ENCODE measurements at places on chromosomes 2 and 18. TPM values are rescaled to one million over a fixed set of nuclear protein-coding genes. Genes with fewer than 3 reads are reported as not detected.
A peak's percentile ranks its signal among the peaks of the same experiment; 100 is the strongest.

NGEF gene
- total RNA-seq: 0.88 TPM

CYP26B1 gene
- total RNA-seq: 5.0 TPM

RGPD3 gene
- total RNA-seq: 0.14 TPM

CAPN14 gene
- 0.14 TPM for total RNA-seq

MALL gene
- 38.8 TPM for total RNA-seq

C2orf81 gene
- total RNA-seq: 2.7 TPM

KHK gene
- 7.8 TPM for total RNA-seq

TEX44 gene
- not detected for total RNA-seq

CDH19 gene
- total RNA-seq: 5.0 TPM

PAIP2B gene
- 3.8 TPM for total RNA-seq

B4GALT6 gene
- 4.5 TPM for total RNA-seq

AGXT gene
- not detected for total RNA-seq

TRMT61B gene
- 16.0 TPM for total RNA-seq

- DNase-seq: no peak
Observed at GRCh38 chr2:72685638-72686213, 140.1 kb downstream of the EXOC6B start.

DNA sequence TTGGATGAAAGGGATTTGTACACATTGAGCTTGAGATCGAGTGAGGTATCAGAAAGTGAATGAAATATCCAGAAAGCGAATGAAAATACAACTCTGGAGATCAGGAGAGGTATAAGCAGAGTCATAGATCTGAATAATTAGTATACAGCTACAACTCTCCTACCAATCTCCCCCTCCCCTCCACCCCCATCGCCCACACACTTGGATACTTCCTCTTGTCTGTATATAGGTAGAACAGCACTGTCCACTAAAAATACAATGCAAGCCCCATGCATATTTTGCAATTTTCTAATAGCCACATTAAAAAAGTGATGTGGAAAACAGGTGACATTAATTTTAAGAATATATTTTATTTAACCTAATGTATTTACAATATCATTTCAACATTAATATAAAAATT, 23.7 kb upstream of the WIPF1 start:
- no peak for DNase-seq

GRCh38 chr2:54879598-54880332, 156.3 kb downstream of the EML6 start:
- DNase-seq: no peak

- no peak for DNase-seq
Observed at GRCh38 chr2:71082402-71083252, 14.2 kb downstream of the NAGK start.

GRCh38 chr2:6783238-6783614, 82.5 kb downstream of the CMPK2 start:
- DNase-seq: no peak

- DNase-seq: no peak
Observed at GRCh38 chr2:196338440-196338839, 167.1 kb upstream of the STK17B start.

DNA sequence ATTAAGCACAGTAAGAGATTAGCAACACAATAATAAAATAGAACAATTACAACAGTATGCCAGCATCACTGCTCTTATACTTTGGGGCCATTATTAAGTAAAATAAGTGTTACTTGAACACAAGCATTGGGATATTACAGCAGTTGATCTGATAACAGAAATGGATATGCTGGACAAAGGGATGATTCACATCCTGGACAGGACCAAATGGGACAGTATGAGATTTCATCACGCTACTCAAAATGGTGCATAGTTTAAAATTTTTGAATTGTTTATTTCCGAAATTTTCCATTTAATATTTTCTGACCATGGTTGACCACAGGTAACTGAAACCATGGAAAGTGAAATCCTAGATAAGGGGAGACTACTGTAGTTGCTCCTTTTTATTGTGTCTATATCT, 138.2 kb downstream of the UBR3 start:
- DNase-seq: no peak

- no peak for DNase-seq
Observed at GRCh38 chr2:122251158-122251557, 495.7 kb downstream of the TSN start.

GRCh38 chr2:218307415-218308090, 15.2 kb upstream of the TMBIM1 start:
- DNase-seq: no peak

DNA sequence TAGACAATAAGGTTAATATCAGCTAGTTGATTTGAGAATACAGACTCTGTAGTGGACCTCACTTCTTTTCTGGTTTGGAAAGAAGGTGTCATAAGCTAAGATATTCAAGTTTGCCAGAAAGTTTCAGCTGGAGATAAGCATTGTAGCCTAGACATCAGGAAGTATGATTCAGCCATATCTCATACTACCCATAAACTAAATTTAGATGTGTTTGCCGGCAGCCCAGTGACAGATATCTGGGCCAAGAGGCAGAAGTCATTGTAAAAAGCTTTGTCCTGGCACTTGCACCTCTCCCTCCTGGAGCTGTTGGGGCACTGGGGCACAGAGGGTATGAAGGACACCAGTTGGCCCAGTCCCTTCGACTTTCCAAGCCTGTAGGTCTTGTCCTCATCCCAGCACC, 128.0 kb downstream of the EPHA4 start:
- no peak for DNase-seq

DNA sequence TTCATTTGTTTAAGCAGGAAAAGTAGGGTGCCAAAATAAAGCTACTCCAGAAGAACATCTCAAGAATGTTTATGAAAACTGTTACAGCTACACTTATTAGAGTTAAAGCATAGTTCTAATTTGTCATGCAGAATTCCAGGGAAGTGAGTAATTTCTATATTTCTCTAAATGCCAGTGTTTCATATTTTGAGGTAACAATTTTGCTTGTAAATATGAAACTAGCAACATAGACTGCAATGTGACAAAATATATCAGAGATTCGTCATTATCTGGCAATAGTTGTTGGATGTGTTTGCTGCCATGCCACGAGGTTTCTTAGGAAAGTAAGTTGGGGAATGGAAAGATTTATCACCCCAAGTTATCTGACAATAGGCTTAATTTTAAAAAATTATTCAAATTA, 424.1 kb upstream of the ZEB2 start:
- DNase-seq: no peak

DNA sequence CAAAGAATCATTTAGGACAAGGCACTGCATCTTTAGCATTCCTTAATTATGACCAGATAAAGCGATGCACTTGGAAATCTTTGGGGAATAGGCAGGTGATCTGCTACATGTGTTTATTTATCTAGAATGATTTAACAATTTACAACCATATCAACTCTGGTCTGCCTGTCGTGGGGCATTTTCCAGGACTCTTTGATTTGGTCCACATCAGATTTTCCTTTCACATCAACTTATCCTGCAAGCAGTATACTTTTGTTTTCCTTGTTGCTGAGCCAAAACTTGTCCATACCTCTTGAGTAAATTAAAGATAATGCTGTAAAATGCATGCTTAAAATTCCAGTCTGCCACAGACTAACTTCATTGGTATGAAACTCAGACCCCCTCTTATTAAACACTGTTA, 312.4 kb upstream of the TCF4 start:
- DNase-seq: no peak

DNA sequence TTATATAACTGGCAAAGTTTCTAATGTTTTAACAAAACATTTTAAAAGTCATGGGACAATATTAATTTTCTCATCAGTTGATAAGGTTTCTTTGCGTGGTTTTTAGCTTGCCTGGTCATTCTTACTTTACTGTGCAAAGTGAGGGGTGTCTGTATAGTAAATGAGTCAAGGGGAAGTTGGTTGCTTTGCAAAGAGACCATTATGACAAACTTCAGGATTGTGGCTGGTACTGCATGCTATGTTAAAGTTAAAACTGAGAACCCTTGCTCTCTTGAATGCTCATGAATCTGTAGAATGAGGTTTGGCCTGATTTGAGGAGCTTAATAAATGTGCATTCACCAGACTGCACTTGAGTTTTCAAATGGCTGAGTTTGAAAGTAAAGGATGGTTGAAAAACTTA, 47.0 kb downstream of the COL4A4 start:
- DNase-seq: no peak

- DNase-seq: no peak
Observed at GRCh38 chr18:48078448-48078847, 148.0 kb upstream of the SMAD2 start.

- no peak for DNase-seq
Observed at GRCh38 chr2:61214171-61214570, 52.2 kb downstream of the C2orf74 start.

- no peak for DNase-seq
Observed at GRCh38 chr2:42053791-42054701, 6.2 kb downstream of the PKDCC start.

- no peak for DNase-seq
Observed at GRCh38 chr2:100733391-100734187, 86.3 kb upstream of the NPAS2 start.

- no peak for DNase-seq
Observed at GRCh38 chr2:148590612-148591011, 53.9 kb upstream of the EPC2 start.

DNA sequence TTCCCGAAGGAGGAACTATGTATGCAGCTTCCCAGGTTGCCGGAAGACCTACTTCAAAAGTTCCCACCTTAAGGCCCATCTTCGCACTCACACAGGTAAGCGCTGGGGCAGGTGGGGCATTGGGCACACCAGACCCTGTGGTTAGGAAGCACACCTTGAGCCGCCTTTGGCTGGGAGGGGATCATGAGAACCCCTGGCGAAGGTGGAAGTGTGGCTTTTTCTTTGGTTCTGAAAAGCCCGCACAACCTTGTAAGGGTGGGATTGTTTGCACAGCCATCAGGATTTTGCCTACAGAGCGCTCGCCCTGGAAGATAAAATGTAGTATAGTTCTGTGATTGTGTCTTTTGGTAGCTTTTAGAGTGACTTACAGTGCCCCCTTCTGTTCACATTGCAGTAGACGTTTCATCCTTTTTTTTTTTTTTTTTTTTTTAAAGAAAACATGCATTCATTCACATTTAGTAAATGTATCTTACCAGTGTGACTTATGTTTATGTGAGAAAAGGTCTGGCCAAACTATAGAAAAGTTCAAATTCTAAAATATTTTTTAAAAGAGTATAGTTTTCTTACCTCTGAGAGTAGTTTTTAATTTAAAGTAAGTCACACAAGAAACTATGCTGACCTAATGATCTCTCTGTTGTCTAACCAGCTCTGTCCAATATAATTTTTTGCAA, 5.3 kb downstream of the KLF11 start:
- DNase-seq: peak; percentile 53

DNA sequence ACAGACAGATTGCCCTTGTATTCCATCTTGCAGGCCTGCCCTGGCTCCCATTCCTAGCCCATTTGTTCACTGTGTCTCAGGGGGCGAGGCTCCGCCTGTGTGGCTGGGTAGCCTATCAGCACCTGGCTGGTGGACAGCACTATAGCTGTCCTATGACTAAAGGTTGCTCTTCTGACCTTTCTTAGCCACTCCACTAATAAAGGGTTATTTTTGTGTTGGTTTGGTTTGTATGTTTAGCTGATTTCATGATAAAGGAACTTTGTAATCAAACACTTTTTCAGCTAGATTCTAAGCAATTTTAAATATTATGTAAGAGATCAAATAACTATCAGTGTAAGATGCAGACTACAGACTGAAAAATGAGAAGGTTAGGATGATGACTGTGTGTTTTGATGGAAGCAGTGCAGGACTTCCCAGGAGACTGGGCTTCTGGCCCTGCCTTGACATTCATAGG, 72.2 kb downstream of the CRIM1 start:
- no peak for DNase-seq

DNA sequence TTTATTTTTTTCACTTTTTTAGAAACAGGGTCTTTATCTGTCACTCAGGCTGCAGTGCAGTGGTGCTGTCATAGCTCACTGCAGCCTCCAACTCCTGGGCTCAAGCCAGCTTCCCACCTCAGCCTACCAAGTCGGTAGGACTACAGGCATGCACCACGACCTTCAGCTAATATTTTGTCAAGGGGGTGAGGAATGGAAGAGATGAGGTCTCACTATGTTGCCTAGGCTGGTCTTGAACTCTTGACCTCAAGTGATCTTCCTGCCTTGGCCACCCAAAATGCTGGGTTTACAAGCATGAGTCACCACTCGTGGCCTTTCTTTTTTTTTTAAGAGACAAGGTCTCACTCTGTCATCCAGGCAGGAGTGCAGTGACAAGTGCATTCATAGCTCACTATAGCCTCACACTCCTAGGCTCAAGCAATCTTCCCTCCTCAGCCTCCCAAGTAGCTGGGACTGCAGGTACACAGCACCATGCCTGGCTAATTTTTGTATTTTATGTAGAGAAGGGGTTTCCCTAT, 13.4 kb downstream of the PPP1R7 start:
- peak; percentile 51 for DNase-seq

GRCh38 chr2:70979626-70980025, 1.2 kb downstream of the ANKRD53 start:
- peak; percentile 78 for DNase-seq

DNA sequence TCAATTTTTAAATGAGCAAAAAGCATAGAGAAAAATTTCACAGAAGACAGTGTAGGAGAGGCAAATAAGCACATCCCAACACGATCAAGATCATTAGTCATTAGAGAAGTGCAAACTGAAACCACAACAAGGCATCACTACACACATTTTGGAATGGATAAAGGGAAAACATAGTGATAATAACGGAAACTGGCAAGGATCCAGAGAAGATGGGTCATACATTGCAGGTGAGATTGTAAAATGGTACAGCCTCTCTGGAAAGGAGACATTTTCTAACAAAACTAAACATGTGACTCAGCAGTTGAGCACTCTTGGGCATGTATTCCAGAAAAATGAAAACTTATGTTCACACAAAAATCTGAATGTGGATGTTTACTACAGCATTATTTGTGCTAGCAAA, 98.3 kb upstream of the TMEM17 start:
- no peak for DNase-seq

DNA sequence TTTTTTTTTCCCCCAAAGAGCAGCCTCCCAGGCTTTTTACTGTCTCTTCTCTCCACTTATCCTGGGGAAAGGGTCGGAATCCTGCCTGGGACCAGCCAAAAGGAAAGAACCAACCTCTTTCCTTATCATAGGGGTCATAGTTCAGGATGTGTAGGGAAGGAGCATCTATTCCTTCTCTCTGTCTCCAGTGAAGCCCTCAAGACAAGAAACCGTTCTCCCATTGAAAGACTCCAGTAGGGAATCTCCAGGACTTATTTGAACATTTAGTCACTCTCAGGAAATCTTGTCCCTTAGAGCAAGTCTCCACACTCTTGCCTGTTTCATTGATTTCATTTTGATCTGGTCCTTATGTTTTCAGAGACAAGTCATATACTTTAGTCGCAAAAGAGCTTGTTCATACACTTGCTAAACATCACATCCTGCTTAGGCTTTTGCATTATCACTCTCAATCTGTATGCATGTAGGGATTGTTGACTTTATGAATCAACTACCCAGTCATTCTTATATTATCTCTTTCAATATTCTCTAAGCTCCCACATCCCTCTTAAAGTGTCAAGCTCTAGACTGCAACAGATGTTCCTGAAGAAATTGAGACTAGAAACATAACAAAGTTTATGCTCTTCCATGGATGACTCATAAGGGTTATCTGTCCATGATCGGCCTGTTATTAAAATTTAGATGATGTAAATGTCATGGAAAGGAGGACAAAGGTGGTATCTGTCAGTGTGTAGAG, 116.2 kb upstream of the ST6GAL2 start:
- no peak for DNase-seq

GRCh38 chr2:105052773-105053172, 14.9 kb downstream of the MRPS9 start:
- DNase-seq: no peak
